ENCODE measurements at places on chromosomes 4 and X.
A peak's percentile ranks its signal among the peaks of the same experiment; 100 is the strongest.

DNA sequence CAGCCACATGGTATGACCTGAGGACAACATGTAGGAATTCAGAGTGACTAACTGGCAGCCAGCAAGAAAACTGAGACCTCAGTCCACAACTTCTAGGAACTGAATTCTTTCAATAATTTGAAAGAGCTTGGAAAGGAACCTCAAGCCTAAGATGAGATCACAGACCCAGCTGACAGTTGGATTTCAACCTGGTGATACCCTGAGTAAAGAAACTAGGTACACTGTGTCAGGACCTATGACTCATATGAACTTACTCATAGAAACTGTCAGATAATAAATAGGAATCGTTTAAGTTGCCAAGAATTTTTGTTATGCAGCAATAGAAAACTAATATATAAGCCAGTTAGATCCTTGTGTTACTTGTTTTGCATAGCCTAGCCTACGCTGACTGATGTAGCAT lies 102.4 kb upstream of the DCAF12L1 start:
- no peak for DNase-seq

GRCh38 chr4:36601864-36602495 lies 320.6 kb downstream of the DTHD1 start:
- DNase-seq = no peak

- no peak for DNase-seq
Observed at GRCh38 chrX:6890544-6891261, 256.8 kb upstream of the STS start.

DNA sequence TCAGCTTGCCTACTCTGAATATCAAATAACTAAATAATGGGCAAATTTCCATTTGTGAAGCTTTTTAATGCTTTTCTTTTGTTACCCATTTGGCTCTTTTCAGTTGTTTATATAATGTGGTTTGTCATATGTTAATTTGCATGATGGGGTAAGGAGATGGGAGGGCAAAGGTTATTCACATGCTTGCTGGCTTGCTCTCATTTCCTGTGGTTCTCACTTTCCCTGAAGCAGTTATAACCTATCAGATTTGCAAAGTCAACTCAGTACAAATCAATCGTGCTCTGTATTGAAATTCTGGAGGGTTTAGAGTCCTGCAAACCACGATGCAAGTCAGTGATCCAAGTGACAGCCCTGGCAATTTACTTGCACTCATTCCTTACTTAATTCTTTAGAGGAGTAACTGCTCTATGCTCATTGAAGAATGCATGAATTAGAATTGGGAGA lies 711.2 kb downstream of the ADGRL3 start:
- no peak for DNase-seq

- DNase-seq = no peak
Observed at GRCh38 chr4:178174756-178175155, 732.5 kb upstream of the AGA start.

DNA sequence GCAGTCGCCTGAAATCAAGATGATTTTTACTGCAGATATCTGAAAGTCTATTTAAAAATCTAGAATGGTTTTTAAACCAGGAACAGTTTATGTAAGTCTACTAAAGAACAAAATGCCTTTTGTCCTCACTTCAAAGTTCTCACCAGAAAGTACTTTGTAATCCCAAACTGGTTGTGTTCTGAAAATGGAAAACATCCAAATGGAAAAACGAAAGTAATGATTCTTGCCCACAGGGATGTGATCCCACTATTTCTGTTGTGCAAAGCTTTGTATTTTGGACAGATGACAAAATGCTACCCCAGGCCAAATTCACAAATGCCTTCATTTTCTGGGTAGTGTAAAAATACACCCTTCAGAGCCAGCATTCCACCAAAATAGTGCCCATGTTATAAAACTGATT lies 265.5 kb upstream of the FTHL17 start:
- DNase-seq = no peak

- no peak for DNase-seq
Observed at GRCh38 chr4:94559351-94559806, 107.6 kb downstream of the PDLIM5 start.

DNA sequence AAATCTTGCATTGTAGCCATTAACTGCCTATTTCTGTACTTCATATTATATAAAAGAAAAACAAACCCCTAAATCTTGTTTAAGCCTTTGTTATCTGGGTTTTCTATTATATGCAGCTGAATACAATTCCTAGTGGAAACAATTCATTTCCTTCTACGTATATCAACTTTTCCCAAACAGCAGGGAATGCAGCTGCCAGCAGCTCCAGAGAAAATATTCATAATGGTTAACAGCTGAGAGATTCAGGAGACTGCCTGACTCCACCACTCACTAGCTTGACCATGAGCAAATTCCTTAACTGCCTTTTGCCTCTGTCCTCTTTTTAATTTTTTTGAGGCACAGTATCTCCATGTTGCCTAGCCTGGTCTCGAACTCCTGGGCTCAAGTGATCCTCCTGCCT lies 146.2 kb downstream of the SPATA18 start:
- no peak for DNase-seq

DNA sequence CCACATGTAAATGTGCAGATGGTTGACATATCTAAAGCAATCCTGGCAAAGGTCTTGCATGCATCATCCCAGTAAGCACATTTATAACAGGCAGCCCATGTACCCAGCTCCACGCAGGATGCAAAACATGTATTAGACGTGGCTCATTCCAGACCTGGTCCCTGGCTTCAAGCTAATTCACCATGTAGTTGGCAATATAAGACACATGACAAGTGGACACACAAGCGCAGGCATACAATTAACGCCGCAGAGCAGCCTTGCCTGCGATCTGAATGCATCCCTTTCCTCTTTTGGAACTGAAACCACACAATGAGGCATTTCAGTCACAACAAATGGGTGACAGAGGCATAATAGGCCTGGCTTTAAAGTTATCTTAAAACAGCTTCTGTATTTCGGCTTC lies 114.5 kb upstream of the TRIM2 start:
- DNase-seq = no peak

- no peak for DNase-seq
Observed at GRCh38 chr4:185118876-185119275, 24.2 kb upstream of the SLC25A4 start.

GRCh38 chrX:64805683-64806082 lies 170.6 kb downstream of the ZC4H2 start:
- no peak for DNase-seq

DNA sequence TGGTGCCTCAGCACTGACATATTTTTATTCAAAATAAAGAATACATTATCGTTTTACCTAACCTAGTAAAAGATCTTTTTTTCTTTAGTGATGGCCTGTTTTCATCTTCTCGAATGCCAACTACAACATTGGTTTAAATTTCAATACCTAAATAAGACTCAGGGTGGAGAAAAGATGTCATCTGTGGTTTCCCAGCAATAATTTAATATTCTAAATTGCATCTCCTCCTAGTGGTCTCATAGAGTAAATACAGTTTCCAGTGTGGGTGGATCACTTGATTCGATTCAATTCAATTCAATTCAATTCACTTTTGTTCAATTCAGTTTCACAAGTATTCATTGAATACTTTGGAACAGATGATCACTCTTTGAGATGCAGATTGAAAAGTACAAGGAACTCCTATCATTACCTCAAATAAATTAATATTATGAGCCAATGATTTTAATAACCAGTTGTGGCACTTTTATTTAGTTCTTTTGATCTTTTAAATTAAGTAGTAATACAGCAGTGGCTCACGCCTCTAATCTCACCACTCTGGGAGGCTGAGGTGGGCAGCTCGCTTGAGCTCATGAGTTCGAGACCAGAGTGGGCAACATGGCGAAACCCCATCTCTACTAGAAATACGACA lies 427.2 kb downstream of the FAT4 start:
- DNase-seq = peak; percentile 28

DNA sequence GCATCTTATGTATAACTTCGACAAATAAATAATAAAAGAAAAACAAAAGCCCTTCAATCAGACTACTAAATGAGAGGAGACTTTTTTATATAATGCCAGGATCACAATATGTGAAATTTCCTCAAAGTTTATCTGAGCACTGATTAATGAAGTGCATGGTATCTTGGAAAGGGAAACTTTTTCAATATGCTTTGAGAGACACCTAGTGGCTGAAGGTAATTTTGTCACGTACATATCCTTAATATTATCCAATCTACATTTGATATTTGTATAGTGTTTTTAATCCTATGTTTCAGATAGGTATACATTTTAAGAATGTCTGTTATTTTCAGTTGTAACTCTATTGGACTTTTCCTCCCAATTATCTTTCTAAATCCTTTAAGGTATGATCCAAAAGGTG lies 146.8 kb downstream of the KLHL4 start:
- peak; percentile 7 for DNase-seq

- DNase-seq = no peak
Observed at GRCh38 chr4:12439633-12440305, 1011.1 kb upstream of the HS3ST1 start.

DNA sequence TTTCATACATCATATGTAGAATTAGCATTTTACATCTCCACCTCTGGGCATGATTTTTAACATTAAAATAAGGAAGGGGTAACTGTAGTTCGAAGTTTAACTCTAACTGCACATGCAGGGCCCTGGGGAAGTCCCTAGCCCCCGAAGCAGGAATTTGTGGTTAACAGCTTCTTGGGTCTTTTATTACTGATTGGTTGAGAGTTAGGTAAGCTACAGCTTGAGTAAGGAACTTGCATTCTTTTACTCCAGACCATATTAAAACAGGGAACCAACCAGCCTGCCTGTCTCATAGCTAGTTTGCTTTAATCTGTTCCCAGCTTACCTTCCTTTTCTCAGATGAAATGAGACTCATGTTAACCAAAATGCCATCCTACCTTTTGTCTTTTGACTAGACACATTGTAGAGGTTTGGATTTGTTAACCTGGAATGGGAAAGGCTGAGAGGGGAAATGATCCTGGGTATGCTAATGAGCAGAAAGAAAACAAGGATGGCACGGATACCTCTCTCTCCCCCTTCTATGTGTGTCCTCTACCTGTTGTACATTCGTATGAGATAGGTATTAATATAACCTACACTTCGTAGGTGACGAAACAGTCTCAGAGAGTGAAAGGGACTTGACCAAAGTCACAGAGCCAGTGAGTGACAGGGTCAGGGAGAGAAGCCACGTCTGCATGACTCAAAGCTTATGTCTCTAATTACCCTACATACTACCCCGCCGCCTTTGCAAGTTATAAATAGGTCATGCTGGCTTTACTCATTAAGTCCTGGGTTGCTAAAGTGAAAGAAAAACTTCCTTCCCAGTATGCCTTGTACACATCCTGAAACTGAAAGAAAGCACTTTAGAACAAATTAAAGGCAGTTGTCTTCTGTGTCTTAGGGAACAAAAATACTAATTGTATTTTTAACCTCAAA lies 119.5 kb upstream of the AFF2 start:
- DNase-seq = peak; percentile 19

GRCh38 chrX:124030520-124030919 lies 69.0 kb downstream of the STAG2 start:
- DNase-seq = peak; percentile 12

DNA sequence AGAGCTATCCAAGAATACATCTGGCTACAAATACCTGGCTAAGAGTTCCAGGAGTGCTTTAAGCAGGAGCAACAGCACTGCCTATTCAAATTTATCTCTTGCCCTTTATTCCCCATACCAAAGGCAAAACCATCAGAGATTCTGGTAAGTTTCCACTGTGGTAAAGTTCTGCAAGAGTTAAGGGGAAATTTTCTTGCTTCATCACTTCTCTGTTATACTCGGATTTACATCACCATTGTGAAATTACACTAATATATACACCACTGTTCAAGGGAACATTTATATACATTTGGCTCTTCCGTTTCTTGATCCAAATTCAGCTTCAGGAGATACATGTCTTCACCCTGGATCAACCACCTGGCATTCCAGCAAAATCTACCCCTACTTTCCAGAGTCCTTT lies 70.8 kb upstream of the PTPN13 start:
- DNase-seq = no peak

GRCh38 chr4:66639361-66639760 lies 905.9 kb downstream of the CENPC start:
- DNase-seq = no peak

GRCh38 chr4:103497692-103498091 lies 222.1 kb downstream of the TACR3 start:
- no peak for DNase-seq

- no peak for DNase-seq
Observed at GRCh38 chrX:151871244-151871643, 41.4 kb upstream of the MAGEA4 start.

- peak; percentile 46 for DNase-seq
Observed at GRCh38 chrX:1673337-1673736, 58.5 kb downstream of the ASMT start.

- no peak for DNase-seq
Observed at GRCh38 chrX:152306331-152306730, 144.8 kb downstream of the GABRA3 start.

DNA sequence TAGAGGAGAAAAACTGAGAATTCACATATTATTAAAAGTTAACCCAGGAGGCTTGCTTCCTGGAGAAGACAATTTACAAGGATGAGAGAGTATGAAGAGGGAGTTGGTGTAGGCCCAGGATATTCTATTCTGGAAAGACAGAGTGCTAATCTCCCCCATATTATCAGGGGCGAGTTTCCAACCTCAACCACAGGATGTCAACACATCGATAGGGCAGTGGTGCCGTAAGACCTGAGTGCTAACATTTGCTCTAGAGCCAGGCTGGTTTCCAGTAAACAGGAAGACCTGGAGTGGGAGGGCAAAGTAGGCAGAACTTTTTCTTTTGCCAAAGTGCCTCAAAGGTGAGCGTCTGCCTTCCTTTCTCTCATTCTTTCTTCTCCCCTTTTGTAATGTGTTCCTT lies 2.8 kb upstream of the AWAT1 start:
- DNase-seq = no peak

- DNase-seq = no peak
Observed at GRCh38 chr4:10684631-10685030, at the start of gene CLNK. TSS of gene CLNK (minus strand) at chr4:10684768. CDS start at chr4:10667869, 16,899 bp downstream.

DNA sequence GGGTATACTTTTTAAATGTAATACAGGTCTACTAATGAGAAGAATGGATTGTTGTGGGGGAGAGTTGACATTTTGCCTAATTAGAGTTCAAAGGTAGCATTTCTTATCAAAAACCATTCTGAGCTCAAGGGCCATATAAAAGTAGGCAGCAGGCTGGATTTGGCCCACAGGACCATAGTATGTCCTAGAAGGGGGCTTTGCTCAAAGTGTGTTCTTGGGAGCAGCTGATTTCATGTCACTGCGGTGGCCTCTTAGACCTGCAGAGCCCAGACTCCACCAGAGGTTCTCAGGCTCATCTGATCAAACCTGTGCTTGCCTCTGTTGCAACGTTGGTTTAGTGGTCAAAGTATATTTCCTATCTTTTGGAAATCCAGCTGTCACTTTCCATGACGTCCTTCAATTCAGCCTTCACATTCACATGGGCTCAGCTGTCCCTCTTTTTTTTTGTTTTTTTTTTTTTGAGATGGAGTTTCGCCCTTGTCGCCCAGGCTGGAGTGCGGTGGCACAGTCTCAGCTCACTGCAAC lies 34.6 kb upstream of the TENM3 start:
- no peak for DNase-seq

Data from GM13977 (cell line).